Islet precursor cell (in vitro differentiated cells): ENCODE measurements at places on chromosomes 13 and 19.

GRCh38 chr13:114112231-114112825, 20.1 kb downstream of the RASA3 start:
- DNase-seq = peak; percentile 55

DNA sequence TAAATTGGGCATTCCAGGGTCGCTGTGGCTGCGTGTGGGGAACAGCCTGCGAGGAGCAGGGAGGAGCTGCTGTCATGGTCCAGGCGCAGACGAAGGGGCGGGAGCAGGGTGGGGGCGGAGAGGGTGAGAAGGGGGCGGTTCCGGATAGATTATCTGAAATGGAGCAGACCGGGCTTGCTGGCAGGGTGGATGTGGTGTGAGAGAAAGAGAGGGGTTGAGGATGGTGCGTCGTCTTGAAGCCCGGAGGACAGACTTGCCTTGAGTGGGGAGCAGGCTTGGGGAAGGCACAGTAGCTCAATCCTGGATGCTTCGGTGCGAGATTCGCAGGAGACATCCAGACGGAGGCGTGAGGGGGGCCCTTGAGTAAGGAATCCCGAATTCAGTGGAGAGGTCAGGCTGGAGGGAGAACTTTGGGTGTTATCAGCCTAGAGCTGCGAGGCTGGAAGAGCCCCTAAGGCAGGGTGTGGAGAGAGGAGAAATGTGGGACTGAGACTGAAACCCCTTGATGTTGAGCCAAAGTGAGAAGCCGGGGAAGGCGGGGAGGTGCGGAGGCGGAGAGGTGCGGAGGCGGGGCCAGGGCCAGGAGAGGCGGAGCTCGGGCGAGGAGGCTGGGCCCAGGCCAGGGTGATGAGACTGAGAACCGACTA, 40.6 kb downstream of the DPF1 start:
- peak; percentile 82 for DNase-seq

DNA sequence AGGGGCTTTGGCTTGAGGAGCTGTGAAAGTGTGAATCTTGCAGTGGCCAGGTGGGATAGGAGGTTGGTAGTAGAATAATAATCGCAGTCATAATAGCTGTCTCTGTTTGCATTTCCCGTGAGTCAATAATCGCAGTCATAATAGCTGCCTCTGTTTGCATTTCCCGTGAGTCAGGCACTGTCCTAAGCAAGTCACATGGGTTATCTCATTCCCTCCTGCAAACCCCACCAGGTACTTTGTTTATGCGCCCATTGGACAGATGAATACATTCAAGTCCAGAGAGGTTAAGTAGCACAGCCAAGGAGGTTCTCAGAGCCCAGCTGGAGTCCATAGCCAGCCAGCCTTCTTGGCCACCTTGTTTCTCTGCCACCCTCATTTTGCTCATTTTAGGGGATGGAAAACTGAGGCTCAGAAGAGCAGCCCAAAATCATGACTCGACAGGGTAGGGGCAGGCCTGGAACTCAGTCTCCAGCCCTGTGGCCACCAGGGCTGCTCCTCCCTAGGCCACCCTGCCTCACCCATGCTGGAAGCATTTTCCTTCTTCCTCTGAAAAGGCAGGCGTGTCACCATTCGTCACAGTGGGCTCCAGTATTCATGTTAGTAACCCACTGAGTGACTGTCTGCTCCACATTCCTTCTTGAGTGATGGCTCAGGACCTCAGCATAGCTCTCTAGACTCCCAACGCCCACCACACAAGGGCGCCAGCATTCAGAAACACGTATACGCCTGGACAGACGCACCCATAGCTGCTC, 206.2 kb downstream of the URI1 start:
- DNase-seq = no peak

GRCh38 chr13:53015971-53016370, 12.6 kb upstream of the OLFM4 start:
- DNase-seq = no peak

DNA sequence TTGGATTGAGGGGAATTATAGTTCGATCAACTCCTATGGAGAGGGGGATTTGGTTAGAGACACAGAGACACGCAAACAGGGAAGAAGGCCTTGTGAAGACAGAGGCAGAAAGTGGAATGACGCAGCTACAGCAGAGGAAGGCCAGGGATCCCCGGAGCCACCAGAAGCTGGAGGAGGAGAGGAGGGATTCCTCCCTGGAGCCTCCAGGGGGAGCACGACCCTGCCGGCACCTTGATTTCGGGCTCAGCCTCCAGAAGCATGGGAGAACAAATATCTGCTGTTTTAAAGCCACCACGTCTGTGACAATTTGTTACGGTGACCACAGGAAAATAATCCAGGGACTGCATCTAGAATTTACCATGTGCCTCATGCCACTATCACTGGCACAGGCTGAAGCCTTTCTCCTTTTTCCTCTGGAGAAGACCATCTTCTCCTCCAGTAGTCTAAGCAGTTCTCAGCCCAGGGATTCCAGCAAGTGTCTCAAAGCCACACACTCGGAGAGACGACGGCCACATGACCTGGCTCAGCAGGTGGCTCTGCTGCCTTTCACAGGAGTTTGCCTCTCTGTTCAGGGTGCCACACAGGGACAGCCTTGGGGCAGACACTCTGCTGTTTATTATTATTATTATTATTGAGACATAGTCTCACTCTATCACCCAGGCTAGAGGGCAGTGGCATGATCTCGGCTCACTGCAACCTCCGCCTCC, 39.9 kb upstream of the CCNE1 start:
- peak; percentile 84 for DNase-seq

DNA sequence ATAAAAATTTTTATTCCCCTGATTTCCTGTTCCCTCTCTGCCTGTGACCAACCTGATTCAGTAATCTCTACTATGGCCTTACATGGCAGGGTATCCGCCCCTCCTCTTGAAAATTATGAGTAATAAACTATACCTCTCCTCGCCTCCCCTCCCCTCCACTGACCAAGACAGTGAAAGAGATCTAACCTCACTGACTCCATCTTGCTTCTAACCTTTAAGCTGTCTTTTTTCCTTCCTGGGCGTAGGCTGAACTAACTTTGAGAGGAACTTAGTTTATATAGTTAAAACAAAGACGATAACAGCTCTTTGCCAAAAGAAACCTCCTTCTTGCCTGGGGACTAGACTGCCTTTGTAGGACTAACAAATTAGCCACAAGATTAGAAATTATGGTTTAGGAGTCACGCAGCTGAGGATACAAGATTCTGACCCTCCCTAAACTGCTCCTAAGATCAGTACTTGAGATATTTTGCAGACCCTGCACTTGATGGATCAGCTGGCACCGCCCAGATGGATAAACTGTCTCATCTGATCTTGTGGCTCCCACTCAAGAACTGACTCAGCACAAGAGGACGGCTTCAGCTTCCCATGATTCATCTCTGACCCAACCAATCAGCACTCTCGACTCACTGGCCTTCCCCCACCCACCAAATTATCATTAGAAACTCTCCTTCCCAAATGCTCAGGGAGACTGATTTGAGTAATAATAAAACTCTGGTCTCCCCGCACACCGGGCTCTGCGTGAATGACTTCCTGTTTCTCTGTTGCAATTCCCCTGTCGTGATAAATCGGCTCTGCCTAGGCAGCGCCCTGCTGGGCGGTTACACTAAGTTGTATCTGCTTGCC, 187.1 kb downstream of the TDRD3 start:
- DNase-seq = peak; percentile 62

DNA sequence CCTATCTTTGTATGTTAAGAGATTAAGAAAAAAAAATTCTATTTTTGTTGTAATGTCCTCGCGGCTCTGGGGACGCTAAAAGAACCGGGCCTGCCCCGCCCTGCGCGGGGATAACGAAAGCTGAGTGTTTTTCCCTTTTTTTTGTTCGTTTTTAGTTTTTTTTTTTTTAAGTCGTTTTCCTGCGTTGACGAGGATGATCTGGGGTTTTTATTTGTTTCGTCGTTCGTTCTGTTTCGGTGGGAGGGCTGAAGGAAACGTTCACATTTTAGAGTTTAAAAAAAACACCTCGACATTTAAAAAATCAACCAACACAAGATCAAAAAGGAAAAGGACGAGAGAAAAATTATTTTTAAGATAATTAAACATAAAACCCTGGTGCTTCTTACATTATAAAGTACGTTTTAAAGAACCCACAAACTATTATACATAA, 5.6 kb downstream of the LYL1 start:
- no peak for DNase-seq

- DNase-seq = no peak
Observed at GRCh38 chr13:91014696-91015095, 332.8 kb upstream of the MIR17HG start.

- no peak for DNase-seq
Observed at GRCh38 chr13:70568571-70568970, 460.3 kb upstream of the KLHL1 start.

DNA sequence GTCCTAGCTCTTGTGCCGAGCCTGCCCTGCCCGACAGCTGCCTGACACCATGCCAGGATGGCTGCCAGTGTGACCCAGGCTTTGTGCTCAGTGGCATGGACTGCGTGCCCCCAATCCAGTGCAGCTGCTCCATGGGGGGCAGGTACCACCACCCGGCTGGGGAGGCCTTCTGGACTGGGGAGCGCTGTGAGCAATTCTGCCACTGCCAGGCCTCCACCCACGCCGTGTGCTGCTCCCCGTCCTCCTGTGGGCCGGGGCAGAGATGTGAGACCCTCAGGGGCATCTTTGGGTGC, 9.4 kb upstream of the FXYD3 start:
- DNase-seq = no peak

- DNase-seq = no peak
Observed at GRCh38 chr13:23418776-23419683, 14.5 kb downstream of the SACS start.

GRCh38 chr13:47408546-47409319, 511.9 kb upstream of the HTR2A start:
- DNase-seq = no peak

DNA sequence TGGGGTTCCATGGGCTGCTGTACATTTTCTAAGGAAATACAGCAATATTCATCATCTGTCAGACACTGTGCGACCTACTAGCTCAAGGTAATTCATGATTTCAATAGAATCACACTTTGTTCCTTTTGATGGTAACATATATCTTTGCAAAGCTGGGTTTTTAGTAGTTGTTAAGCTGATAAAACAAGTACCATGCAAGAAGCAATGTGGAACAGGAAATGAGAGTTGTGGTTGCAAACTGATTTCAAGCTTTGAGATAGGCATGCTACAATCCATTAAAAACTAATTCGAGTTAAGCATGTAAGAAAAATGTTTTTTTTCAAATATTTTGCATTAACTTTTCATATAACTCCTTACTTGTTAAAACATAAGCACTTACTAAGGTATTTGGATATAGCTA, 6.8 kb upstream of the MBNL2 start:
- no peak for DNase-seq

GRCh38 chr19:31575846-31576335, 226.7 kb upstream of the TSHZ3 start:
- peak; percentile 4 for DNase-seq

GRCh38 chr13:110868720-110869119, 46.1 kb downstream of the ANKRD10 start:
- DNase-seq = no peak

GRCh38 chr19:9622531-9622930, 1.5 kb upstream of the ZNF561 start:
- no peak for DNase-seq

- DNase-seq = no peak
Observed at GRCh38 chr13:98533912-98534311, 43.0 kb downstream of the STK24 start.

DNA sequence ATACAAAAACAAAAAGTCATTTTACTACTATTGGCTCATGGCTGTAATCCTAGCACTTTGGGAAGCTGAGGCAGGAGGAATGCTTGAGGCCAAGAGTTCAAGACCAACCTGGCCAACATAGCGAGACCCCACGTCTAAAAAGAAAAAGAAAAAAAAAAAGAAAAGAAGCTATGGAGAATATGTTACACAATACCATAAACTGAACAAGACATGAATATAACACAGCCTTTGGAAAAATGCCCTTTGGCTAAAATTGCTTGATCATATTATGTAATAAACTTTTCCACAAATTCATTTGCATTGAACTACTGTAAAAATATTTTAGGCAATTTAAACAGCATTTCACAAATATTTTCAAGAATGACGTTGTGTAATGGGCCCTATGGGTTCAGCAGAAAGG, 3.7 kb upstream of the ZNF415 start:
- no peak for DNase-seq

GRCh38 chr13:28117689-28118377, 17.5 kb upstream of the FLT3 start:
- no peak for DNase-seq

GRCh38 chr19:49339301-49340068, 4.3 kb downstream of the CD37 start:
- DNase-seq = peak; percentile 96

- DNase-seq = no peak
Observed at GRCh38 chr13:43294412-43294811, 271.0 kb downstream of the DNAJC15 start.

GRCh38 chr19:48967346-48968178, 2.5 kb downstream of the FTL start:
- peak; percentile 57 for DNase-seq

DNA sequence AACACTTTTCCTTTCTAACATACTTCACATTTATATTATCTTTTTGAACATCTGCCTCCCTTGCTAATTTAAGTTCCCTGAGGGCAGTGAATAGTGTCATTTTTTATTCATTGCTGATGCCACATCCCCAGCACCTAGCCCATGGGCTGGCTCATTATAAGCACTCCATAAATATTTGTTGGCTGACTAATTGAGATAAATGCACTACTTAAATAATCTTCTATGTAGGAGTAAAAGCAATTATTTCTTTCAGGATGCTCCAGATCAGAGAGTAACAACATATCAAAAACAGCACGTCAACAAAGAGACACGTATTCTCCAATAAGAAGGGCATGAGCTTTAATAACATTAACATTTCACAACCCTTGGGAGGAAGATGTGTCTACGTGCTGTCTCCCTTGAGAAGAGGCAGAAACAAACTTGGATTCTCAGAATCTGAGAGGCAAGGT, 228.2 kb downstream of the LHFPL6 start:
- DNase-seq = no peak

DNA sequence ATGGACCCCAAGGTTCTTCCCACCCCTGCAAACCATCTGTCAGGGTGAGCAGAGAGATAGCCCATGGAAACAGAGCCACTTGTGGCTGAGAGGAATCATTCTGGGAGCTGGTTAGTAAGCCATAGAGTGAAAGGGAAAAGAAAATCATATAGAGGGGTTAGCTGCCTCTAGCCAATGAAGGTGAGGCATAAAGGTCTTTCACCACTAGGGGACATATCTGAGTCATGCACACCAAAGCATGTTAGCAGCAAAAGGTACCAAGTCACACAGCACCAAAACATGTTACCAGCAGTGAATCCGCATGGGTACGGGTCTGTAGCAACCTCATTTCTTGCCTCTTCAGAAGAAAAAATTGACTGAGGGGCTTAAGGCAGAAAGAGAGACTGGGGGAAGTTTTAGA, 76.7 kb upstream of the ZNF43 start:
- no peak for DNase-seq

- no peak for DNase-seq
Observed at GRCh38 chr13:50123515-50123861, 108.2 kb downstream of the KCNRG start.
